IMR-90 (cell line): ENCODE measurements at places on chromosomes 4 and X. TPM values are rescaled to one million over a fixed set of nuclear protein-coding genes. Genes with fewer than 3 reads are reported as not detected.

GRCh38 chr4:19880206-19880605 is 371.5 kb upstream of the SLIT2 start:
- peak; percentile 12 for DNase-seq

The MAGEA11 gene
- not detected in 2 replicates for polyA plus RNA-seq

- DNase-seq: no peak
Observed at GRCh38 chrX:42375086-42375485, 402.9 kb downstream of the PPP1R2C start.

The ODAPH gene
- polyA plus RNA-seq: not detected in 2 replicates

DNA sequence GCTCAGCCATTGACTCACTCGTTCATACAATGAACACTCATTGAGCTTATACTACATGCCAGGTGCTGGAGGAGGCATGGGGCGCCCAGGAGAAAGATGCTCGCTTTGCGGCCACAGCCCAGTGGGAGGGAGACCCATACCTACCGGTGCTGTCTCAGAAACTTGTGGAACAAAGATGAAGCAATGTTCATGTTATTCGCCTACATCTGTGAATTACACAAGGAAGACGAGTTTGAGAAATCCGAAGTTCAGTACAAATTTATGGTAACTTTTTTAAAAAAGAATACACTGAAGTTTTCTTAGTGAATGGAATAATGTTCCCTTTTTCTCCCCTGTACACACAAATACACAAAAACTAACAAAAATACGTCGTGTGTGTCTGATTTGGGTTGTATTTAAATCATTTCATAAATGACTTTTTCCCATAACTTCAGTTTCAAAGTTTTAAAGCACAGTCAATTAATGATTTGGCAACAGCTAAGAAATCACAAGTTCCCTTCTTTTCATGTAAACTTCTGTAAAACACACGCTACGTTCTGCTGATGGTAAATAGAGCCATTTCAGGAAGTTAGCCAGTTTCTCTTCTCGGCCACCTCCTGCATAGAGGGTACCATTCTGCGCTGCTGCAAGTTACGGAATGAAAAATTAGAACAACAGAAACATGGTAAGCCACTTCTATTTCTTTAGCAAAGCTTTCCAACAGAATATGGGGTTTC is at the start of gene TLR8:
TLR8 (plus strand) TSS at position 575 of the 716 bp plus-strand sequence; CDS start at position 662, 87 bp downstream.
- DNase-seq: no peak

The HDX gene
- 1.3 and 1.8 TPM in 2 replicates for polyA plus RNA-seq

The AMTN gene
- not detected in 2 replicates for polyA plus RNA-seq

The IDH3G gene
- 85.7 and 95.0 TPM in 2 replicates for polyA plus RNA-seq

- no peak for DNase-seq
Observed at GRCh38 chr4:168515222-168516011, 18.6 kb downstream of the PALLD start.
